DMS 273 treated with DMSO at 0.1 percent for 48 hours (cell line): ENCODE measurements at places on chromosomes 6 and 20.

DNA sequence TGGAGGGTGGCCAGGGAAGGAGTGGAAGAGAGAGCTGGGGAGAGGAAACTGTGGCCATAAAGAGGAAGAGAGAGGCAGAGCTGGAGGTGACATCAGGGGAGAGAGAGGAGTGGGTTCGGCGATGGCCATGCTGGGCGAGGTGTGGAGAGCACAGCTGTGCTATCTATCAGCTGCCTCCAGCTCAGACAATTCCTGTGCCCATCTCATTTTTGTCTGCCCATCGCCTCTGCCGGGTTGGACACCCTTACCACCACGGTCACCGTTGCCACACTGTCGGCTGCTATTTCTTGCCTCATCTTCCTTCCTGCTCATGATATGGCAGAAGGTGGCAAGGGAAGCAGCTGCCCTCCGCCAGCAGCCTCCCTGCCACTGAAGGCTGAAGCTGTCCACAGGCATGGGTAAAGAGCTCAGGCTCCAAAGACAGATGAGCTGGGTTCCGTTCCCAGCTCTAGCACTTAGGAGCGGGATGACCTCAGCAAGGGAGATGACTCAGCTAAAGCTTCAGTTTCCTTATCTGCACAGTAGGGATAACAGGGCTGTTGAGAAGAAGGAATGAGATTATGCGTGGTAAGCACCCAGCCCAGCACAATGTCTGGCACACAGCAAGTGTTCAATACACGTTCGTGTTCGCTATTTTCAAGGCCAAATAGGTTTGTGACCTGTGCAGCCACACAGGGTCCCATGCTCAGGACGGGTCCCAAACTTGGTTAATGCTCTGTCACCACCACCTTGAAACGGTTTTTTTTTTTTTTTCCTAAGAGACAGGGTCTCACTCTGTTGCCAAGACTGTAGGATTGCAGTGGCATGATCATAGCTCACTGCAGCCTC, 21.9 kb upstream of the TAF8 start:
- DNase-seq: no peak

GRCh38 chr6:144847916-144848315, 562.8 kb downstream of the UTRN start:
- no peak for DNase-seq

DNA sequence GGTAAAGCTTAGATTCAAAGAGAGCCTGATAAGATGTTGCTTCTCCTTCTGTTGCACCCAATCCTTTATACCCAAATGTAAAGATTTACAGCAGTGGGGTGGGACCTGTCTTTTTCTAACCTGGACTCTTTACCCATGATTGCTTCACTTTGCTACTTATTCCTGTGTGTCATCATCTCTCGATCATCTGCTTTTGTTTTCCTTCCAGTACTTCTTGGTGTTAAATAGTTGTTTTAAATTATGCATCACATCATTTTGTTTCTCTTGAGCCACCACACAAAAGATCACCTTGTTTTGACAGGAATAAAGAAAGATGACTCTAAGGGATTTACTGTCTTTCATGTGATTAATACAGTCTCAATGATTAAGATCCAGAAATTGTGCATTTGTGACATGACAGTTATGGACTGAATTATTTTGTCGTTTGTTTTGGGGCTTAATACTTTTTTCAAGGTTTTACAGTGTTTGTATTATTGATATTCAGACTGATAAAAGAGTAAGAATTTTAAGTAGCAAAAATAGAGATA, 123.1 kb downstream of the CDKAL1 start:
- no peak for DNase-seq

DNA sequence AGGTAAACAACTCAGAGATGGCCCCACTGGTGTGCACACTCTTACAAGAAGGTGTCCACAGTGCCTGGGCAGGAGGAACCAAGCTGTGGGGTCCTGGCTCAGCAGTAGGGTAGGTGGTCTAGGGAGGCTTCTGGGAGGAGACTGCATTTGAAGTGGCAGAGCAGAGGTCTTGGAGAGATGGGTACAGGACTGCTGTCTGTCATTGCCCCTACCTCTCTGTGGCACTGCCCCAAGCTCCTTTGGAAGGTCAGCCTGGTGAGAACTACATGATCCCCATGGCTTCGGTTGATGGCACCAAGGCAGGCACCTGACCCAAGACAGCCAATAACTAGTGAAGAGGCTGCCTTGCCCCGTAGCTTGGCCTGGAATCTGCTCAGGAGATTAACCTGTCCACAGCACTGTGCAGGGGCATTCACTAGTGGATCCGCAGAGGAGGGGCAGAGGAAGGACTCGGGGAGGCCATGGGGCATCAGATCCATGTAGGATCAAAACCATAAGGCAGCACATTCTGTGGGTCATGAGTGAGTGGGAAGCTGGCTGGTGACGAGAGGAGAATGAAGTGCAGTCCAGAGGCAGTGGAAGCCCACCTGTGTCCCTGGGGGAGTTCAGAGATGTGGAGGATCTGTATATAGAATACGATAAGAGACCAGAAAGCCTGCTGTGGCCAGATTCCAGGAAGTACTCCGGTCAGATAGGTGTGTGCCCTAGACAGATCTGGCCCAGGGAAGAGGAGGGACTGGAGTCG, 162.0 kb downstream of the GRM4 start:
- no peak for DNase-seq

- DNase-seq: no peak
Measured at GRCh38 chr20:54545676-54546358, 70.4 kb downstream of the DOK5 start.

GRCh38 chr6:147909640-147910039, 401.1 kb downstream of the SAMD5 start:
- DNase-seq: no peak

DNA sequence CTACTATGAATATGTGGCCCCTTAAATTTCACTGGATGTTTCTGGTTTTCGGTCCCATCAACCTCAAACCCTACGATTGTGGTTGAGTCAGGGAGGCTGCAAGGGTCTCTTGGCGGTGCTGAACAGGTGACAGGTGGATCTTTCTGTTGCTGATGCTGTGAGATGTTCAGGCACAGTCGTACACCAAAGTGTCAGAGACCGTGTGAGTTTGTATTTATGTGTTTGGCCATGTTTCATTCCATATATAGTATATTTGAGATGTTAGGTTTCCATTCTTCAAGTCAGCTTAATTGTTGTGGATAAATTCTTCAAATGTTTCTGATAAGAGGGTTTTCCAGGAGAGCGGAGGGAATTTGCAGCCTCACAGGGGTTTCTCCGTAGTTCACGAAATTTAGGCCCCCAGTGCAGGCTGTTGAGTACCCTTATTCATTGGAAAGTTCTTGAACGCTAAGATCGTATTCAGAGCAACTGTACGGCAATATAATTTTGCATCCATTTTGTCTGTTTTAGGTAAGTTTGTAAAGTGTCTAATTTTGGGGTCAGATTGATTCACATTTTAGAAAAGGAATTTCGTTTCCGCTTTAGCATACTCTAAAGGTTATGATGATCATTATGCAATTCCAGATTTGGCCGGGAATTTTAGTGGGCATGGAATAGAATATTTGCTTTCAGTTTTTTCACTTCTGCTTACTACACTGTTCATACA, 1.2 kb downstream of the TAB2 start:
- DNase-seq: no peak

DNA sequence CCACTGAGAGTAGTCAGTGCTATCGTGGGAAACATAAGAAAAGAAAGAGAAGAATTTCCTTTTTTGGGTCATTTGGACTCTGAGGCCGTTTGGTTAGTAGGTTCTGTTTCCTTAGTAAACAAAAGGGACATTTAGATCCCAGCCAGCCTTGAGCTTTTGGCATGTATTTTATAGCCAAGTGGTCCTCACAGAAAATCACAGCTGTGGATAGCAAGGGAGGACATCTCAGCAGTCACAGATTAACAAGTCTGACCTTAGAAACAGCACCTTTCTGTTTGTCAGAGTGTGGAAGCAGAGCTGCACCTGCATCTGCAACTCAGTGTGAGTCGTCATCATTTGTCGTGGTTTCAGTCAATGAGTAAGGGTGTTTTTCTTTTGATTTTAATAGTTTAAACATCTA, 40.5 kb downstream of the FAM120B start:
- DNase-seq: no peak

DNA sequence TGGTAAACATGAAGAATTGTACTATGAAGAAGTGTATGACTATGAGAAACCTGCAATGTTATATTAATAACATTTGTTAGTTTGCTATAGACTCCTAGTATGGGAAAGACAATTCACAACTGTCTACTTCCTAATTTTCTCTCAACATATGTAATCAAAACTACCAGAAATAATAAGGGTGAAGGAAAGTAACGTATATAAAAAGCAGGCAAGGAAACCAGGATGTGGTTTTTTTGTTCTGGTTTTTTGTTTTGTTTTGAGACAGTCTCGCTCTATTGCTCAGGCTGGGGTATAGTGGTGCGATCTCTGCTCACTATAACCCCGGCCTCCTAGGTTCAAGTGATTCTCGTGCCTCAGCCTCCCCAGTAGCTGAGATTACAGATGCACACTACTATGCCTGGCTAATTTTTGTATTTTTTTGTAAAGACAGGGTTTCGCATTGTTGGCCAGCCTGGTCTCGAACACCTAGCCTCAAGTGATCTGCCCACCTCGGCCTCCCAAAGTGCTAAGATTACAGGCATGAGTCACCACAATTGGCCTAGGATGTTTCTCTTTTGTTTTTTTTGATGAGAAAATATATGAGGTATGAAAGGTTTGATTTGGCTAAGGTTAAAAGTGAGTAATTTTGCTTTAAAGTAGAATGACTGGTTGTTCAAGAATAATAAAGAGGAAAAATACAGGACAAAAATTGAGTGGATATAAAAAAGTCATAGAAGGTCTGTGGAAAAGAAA, 83.1 kb downstream of the PTCHD4 start:
- DNase-seq: no peak

GRCh38 chr20:46126440-46127056, 8.4 kb downstream of the CD40 start:
- no peak for DNase-seq

DNA sequence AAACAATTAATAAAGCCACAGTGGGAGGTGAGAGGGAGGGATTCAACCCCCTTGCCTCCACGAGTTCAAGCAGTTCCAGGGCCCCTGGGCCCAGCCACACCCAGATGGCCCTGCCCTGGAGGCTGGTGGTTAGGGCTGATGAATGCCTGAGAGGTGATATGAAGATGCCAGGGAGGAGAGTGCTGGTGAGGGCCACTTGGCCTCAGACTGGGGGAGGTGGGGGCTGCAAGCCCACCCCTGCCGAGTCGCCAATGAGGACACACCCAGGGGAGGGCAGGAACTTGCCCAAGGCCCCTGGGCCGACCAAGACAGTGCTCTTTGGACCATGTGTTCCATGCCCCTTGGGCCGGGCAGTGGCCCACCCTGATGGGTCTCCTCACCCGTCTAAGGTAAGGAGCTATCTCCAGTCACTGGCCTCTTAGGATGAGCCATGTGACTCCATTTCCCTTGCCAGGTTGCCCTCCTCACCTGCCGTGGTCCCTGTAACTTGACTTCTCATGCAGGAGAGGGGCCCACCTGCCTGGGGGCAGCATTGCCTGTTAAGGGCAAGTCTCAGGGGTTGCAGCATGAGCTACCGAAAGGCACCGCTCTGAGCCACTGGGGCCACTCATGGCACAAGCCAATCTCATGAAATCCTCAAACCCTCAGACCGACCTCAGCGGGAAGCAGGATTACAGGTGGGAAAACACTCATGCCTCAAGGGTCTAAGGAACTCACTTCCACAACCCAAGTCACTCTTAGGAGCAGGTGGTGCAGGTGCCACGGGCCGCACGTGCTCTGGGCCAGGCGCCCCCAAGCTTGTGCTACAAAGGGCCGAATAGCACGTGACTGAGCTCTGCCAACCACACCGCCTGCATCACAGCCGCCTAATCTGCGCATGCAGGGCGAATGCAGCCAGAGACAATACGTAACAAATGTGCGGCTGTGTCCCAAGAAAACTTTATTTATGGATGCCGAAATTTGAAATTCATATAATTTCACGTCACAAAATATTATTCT, 147.4 kb upstream of the MLN start:
- DNase-seq: no peak

GRCh38 chr20:53712212-53712977, 118.8 kb upstream of the ZNF217 start:
- no peak for DNase-seq

DNA sequence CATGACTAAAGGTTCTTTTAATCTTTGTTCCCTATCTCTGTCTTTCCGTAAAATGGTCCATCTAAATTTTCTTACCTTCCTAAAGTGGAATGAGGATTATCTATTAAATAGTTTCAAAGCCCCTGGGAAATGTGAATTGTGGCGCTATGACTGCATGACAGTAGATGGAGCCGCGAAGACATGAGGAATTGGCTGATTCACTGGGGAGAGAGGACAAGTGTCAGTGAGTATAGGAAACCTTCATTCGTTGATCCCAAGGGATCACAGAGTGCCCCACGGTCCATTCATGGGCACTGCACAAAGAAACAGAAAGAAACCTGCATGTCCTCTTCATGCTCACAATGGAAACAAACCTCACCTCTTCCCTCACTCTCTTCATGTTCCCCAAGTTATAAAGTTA, 479.3 kb upstream of the BTBD3 start:
- no peak for DNase-seq

DNA sequence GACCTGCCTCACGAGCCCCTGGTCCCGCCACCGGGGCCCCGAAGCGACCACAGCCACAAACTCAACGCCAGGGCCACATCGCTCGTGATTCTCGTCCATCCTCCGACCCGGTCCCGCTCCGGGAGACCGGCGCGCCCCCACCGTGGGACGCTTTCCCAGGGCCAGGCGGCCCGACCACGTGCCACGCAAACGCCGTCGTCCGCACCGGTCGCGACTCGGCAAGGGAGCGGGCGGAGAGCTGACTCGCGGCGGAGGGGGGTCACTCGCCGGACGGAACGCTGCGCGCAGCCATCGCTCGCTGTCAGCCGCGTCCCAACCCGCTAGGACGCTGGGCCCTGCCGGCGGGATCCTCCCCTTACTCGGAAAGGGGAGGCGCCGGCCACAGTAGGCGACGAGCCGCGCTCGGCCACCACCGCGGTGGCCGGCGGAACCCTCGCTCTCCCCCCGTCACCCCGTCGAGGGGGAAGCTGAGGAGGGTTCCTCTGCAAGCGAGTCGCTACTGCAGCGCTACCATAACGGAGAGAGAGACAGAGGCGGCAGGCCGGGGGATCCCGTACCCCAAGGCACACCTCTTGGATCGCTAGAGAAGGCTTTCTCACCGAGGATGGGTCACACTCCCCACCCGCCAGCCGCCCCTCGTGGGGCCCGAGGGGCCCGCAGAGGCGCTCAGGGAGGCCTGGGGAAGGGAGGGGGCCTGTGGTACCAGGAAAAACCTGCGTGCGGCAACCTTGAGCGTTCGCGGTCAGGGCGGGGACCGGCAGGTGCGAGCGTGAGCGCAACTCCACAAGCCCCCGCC, 511.8 kb upstream of the ZNF337 start:
- no peak for DNase-seq

DNA sequence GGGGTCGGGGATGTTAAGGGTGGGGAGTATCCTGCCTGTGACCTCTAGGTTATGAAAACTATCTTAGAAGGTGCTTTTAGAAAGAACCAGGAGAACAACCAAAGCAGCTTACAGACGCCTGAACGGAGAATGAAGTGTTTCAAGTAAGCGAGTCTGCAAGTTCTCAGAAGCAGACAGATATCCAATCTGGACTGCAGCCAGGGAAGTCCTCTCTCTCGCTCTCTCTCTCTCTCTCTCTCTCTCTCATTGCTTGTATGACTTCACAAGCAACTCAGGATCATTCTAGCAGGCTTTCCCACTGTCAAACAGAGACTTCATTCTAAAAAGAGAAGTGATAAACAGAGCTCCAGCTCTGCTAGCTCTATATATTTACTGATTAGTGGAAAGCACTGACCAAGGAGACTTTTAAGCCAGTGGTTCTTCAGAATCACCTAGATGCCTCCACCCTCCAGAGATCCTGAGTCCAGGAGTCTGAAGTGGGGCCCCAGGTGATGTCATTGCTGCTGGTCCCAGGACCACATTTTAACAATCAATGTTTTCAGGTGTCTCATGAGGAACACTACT, 6.0 kb downstream of the TCF21 start:
- no peak for DNase-seq
